ENCODE measurements at places on chromosomes 13 and 19.

GRCh38 chr19:30161021-30161655, 211.0 kb upstream of the ZNF536 start:
- DNase-seq: no peak

GRCh38 chr13:22428188-22428828, 752.5 kb upstream of the SGCG start:
- DNase-seq: no peak

DNA sequence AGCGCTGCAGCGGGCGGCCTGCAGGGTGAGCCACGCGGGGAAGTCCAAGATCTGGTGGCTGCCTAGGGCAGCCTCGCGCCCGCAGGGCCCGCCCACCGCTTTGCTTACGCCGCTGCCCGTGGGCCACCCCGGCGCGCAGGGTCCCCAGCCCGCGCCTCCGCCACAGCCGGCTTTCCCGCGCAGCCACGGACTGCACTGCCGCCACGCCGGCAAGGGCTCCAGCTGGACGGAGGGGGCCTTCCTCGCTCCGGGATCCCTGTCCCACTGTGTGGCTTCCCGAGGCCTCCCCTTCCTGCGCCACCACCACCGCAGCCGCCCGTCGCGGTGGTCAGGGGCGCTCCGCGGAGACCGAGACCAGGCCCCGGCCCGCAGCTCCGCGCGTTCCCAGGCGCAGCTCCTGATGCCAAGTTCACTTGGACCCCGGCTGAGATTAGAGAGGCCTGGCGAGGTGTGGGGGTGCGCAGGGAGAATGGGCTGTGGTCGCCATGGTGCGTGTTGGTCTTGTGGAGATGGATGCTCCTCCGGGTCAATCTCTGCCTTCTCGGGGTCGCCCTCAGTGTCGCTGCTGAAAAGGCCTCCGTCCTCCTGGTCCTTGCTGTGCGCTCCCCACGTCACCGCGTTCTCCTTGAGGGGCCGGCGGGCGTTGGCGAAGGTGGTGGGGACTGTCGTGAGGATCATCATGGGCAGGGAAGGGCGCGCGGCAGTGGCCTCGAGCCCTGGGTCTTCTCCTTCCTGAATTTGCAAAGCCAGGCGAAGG, 17.9 kb upstream of the RNF17 start:
- DNase-seq: no peak

GRCh38 chr13:114025405-114025713, 51.5 kb upstream of the C13orf46 start:
- no peak for DNase-seq

DNA sequence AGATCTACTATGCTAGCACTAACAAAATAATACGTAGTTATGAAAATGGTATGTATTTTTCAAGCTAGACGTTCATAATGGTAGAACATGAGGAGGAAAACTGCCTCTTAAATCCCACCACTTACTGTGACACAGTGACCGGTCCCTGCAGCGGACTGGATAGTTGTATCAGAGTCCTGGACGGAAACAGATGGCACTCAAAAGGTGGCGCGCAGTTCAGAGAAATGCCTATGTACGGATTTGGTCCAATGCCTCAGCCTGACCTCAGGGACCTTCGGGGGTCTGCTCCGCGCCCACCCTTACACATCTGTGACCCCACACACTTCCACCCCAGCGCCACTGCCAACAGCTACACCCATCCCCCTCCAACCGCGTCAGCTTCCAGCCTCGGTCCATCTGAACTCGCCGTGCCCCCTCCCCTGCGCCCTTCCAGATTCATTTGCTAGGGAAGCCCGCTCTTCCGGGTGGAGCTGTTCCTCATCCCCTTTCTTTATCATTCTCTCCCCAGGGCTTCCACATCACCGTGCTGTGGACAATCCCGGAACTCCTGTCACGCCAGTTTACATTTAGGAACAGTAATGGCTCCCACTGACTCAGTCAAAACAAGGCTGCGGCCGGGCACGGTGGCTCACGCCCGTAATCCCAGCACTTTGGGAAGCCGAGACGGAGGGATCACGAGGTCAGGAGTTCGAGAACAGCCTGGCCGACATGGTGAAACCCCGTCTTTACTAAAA, 792 bp upstream of the LENG8 start:
- peak; percentile 59 for DNase-seq

DNA sequence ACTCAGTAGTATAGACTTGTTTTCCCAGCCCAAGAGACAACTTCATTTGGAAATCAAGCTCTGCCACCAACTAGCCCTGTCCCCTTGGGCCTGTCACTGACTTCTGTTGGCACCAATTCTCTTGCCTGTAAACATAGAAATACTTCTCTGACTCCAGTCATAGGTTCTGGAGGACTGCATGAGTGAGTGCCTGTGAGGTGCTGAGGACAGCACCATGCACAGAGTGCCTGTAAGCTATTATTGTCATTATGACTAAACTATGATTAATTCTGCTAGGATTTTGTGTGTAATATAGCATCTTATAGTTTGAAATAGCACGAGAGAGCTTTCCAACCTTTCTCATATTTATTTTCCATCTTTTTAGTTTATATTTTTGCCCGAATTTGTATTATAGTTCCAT, 247.9 kb downstream of the MYO16 start:
- DNase-seq: no peak

DNA sequence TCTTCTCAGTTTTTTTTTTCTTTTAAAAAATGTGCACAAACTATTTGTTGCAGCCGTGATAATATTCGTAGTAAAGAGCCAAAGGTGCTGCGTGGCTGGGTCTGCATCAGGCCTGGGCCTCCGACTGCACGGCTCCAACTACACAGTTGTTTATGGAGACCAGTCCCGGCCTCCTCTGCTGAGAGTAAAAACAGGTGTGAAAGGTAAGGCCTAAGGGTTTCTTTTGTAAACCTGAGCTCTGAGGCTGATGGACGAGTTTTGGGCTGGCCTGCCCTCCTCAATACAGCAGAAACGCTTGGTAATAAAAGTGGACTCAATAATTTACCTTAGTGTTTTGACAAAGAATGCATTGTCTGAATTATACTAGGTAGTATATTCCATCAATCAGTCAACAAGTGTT, 3.9 kb downstream of the MBNL2 start:
- DNase-seq: no peak

DNA sequence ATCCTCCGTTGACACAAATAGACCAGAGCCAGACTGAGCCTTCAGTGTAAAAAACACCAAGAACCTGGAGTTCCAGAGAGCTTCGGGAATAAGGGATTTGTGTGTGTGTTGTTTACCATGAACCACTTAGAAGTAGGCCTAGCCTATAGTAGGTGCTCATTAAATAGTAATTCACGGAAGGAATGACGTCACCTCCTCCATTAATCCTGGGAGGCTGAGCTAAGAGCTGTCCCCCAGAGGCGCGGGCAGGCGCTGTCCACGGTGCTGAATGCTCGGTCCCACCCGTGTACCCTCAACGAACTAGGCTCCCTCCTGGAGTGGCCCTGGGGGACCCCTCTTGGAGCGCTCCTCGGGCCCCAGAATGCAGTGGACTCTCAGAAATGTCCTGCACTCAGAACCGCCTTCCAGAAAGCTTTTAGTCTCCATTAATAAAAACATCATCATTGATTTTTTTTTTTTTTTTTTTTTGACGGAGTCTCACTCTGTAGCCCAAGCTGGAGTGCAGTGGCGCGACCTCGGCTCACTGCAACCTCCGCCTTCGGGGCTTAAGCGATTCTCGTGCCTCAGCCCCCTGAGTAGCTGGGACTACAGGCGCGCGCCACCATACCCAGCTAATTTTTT, 6.5 kb downstream of the UNC13A start:
- DNase-seq: peak; percentile 57

- no peak for DNase-seq
Observed at GRCh38 chr13:105825071-105825470, 710.4 kb downstream of the EFNB2 start.

DNA sequence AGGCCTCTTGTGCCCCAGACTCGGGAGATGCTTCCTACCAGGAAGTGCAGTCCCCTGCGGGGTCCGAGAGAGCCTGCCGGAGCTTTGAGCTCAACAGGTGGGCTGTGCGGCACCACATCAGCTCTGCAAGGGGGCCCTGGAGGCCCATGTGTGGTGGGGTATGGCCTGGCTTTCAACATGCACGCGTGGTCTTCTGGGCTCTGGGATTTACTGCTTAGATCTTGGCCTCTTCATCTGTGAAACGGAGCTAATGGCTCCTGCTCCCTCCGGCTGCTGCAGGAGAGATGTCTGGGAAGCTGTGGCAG, 18.0 kb downstream of the NDUFB7 start:
- no peak for DNase-seq

DNA sequence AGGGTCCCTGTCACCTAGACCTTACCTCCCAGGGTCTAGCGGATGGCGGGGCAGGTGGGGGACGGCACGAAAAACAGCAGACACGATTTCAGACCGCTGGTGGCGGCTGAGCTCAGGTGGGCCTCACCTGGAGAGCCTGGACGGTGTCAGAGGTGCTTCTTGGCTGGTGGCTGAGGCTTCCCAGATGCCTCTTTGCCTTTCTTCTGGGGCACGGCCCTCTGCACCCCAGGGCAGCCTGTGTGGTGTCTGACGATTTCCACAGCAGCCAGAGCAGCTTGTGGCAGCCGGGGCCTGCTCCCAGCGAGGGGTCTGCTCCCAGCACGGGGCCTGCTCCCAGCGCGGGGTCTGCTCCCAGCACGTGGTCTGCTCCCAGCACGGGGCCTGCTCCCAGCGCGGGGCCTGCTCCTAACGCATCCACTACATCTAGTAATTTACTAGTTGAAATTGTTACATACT, 66.7 kb downstream of the ATP11A start:
- no peak for DNase-seq
